Activated CD4-positive, alpha-beta T cell treated with anti-CD3 and anti-CD28 coated beads, Interleukin-2, amount 10 ng/mL, durations not matched to agents 7 days and 5 days (primary cell): ENCODE measurements at places on chromosomes 13 and 19. TPM values are rescaled to one million over a fixed set of nuclear protein-coding genes. Genes with fewer than 3 reads are reported as not detected.
A peak's percentile ranks its signal among the peaks of the same experiment; 100 is the strongest.

Gene CDC37
- total RNA-seq, result 200 TPM

Gene RFPL4A
- not detected for total RNA-seq

Gene WASF3
- not detected for total RNA-seq

Gene LGALS4
- 2.1 TPM for total RNA-seq

Gene SPTBN4
- total RNA-seq, result 0.23 TPM

Gene DIAPH3
- total RNA-seq, result 22.5 TPM

Gene FOSB
- total RNA-seq, result 36.0 TPM

Gene ACER1
- 0.82 TPM for total RNA-seq

DNA sequence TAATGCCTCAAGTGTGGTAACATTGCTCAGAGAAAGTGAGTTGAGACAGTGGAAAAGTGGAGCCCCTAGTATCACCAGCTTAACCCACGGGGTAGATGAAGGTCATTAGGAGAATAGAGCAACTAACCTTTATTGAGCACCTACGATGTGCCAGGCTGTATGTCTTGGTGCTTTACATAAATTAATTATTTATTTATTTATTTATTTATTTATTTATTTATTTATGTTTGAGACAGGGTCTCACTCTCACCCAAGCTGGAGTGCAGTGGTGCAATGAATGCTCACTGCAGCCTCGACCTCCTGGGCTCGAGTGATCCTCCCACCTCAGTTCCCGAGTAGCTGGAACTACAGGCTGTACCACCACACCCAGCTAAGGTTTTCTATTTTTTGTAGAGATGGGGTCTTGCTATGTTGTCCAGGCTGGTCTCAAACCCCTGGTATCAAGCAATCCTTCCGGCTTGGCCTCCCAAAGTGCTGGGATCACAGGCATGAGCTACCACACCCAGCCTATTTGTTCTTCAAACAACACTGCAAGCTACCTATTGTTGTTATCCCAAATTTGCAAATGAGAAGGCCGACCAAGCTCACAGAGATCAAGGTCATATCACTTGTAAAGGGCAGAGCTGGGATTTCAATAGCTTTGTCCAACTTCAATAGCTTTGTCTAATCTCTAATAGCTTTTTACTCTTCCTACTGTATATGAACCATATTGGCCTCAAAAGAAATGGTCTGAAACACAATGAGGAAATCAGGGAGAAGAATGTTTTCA, 79.4 kb downstream of the TM9SF2 start:
- no peaks in the 10 kb centered on the region for H3K36me3 ChIP-seq
- peaks cover 2% of the 10 kb centered on the region for H3K4me1 ChIP-seq
- no peak for DNase-seq

GRCh38 chr19:51421229-51422052, 4.0 kb upstream of the SIGLEC10 start:
- H3K4me3 ChIP-seq, result no peak overlapping the region
- H3K27me3 ChIP-seq, result peaks cover 14% of the 10 kb centered on the region
- DNase-seq, result no peak
- no peaks in the 10 kb centered on the region for H3K36me3 ChIP-seq
- no peak overlapping the region for H3K27ac ChIP-seq

- no peaks in the 10 kb centered on the region for H3K27me3 ChIP-seq
- DNase-seq, result no peak
- H3K27ac ChIP-seq, result no peak overlapping the region
- H3K36me3 ChIP-seq, result peaks cover 48% of the 10 kb centered on the region
- no peak overlapping the region for H3K4me3 ChIP-seq
Observed at GRCh38 chr13:46313024-46313423, 74.0 kb downstream of the RUBCNL start.

GRCh38 chr19:17831419-17831888, 10.1 kb upstream of the INSL3 start:
- DNase-seq, result no peak
- H3K4me1 ChIP-seq, result peaks cover 29% of the 10 kb centered on the region
- no peak overlapping the region for H3K27ac ChIP-seq
- H3K4me3 ChIP-seq, result no peak overlapping the region

DNA sequence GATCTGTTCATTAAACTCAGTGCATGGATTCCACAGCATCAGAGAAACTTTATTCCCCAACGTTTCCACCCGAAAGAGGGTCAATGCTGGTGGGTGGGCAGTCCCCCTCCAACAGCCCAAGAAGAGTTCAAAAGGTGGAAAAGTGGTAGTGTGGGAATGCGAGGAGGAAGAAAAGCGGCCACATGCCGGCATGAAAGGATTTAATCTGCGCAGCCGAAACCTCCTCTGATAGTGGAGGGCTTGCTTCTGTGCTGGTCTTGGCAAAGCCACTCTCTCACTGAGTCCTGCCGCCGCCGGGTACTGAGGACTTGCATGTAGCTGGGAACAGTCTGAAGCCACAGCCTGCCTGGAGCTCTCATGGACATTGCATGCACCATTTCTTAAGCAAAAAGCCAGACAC, 136.2 kb upstream of the ZNF536 start:
- no peak overlapping the region for H3K27ac ChIP-seq
- DNase-seq, result no peak
- no peaks in the 10 kb centered on the region for H3K36me3 ChIP-seq
- H3K4me1 ChIP-seq, result no peaks in the 10 kb centered on the region

DNA sequence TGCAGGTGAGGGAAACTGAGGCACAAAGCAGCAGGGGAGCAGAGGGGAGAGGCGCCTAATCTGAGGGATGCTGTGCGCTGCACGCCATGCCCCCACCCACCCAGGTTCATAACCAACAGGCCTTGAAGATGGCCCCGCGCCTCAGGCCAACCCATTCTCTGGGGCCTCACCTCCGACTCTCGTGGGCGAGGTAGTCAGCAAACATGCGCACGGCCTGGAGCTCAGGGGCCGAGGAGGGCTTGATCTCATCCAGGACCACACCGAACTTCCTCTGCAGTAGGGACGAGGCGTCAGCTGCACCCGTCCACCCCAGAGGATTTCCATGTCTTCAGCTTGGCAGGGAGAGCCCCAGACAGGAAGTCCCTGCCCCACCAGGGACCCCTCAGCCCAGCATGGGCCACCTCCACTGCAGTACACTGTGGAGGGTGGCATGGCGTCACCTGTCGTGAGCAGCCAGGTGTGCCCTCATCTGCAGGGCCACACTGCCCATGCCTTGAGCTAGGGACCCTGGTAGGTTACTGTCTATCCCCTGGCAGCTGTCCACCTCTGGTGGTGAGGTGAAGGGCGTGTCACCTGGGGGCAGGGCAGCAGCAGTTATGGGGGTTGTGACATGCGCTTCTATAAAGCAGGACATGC, 8.3 kb downstream of the COPE start:
- H3K27ac ChIP-seq, result no peak overlapping the region
- no peak for DNase-seq
- peaks cover 6% of the 10 kb centered on the region for H3K4me1 ChIP-seq

- no peak overlapping the region for H3K27ac ChIP-seq
- H3K27me3 ChIP-seq, result no peaks in the 10 kb centered on the region
- H3K4me3 ChIP-seq, result no peak overlapping the region
- H3K4me1 ChIP-seq, result no peaks in the 10 kb centered on the region
- DNase-seq, result no peak
Observed at GRCh38 chr13:19150712-19151228, 30.9 kb downstream of the TUBA3C start.

DNA sequence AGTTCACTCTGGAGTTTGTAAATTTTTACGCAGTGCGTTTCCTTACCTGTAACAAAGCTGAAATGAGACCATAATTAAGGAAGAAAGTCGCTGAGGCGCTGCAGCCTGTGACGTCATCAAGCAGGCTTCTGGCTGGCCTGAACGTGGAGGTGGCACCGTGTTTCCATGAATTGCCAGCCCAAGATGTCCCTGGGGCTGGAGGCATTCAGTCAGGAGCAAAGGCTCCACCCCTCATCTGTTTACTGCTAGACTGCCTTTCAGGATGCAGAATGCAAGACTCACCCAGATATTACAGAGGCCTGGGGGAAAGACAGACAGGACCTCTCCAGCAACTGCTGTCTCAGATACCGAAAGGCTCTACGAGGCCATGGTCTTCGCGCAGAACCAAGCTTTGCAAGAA, 424.6 kb downstream of the TSHZ3 start:
- no peak overlapping the region for H3K4me3 ChIP-seq
- H3K27ac ChIP-seq, result no peak overlapping the region
- H3K4me1 ChIP-seq, result no peaks in the 10 kb centered on the region
- DNase-seq, result no peak

DNA sequence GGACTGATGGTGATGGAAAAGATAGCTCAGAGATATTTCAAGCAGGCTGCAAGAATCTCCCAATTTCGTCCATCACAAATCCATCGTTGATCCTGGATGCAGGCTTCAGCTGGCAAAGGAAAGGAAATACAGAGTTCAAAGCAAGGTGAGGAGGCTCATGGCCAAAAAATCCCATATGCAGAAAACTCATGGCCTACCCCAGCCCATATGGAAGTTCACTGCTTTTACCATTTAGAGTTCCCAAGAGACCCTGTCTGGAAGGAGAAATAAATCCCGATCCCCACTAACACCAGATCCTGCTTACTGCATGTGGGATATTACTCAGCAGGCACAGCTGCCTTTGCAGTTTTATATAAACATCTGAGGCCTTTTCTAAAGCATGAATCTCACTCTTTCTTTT, 412.9 kb upstream of the SPRY2 start:
- H3K4me3 ChIP-seq, result no peak overlapping the region
- no peaks in the 10 kb centered on the region for H3K36me3 ChIP-seq
- no peaks in the 10 kb centered on the region for H3K27me3 ChIP-seq
- DNase-seq, result no peak

GRCh38 chr13:93867481-93867880, 612.0 kb downstream of the DCT start:
- no peak overlapping the region for H3K27ac ChIP-seq
- H3K36me3 ChIP-seq, result no peaks in the 10 kb centered on the region
- no peaks in the 10 kb centered on the region for H3K27me3 ChIP-seq
- no peak for DNase-seq
- no peaks in the 10 kb centered on the region for H3K4me1 ChIP-seq
- H3K4me3 ChIP-seq, result no peak overlapping the region

DNA sequence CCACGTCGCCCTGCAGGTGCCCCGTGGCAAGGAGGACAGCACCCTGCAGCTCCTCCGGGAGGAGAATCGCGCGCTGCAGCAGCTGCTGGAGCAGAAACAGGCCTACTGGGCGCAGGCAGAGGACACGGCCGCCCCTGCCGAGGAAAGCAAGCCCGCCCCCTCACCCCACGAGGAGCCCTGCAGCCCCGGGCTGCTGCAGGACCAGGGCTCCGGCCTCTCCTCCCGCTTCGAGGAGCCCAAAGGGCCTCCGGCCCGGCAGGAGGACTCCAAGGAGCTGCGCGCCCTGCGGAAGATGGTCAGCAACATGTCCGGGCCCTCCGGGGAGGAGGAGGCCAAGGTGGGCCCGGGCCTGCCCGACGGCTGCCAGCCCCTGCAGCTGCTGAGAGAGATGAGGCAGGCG, 11.6 kb downstream of the CBY2 start:
- no peaks in the 10 kb centered on the region for H3K27me3 ChIP-seq
- H3K27ac ChIP-seq, result no peak overlapping the region
- H3K4me3 ChIP-seq, result no peak overlapping the region
- no peaks in the 10 kb centered on the region for H3K36me3 ChIP-seq

- DNase-seq, result no peak
- no peak overlapping the region for H3K27ac ChIP-seq
- H3K36me3 ChIP-seq, result no peaks in the 10 kb centered on the region
- no peaks in the 10 kb centered on the region for H3K4me1 ChIP-seq
Observed at GRCh38 chr19:40208602-40209001, 9.6 kb downstream of the TTC9B start.

GRCh38 chr19:19319732-19320360, 463 bp downstream of the SUGP1 start:
- H3K36me3 ChIP-seq, result peaks cover 33% of the 10 kb centered on the region
- DNase-seq, result no peak
- peak overlapping the region; percentile 99 for H3K27ac ChIP-seq
- peaks cover 35% of the 10 kb centered on the region for H3K4me1 ChIP-seq
- no peaks in the 10 kb centered on the region for H3K27me3 ChIP-seq

- peaks cover 35% of the 10 kb centered on the region for H3K36me3 ChIP-seq
- peak overlapping the region; percentile 91 for H3K27ac ChIP-seq
- peak; percentile 74 for DNase-seq
Observed at GRCh38 chr19:54114340-54115108, 933 bp downstream of the TFPT start.

DNA sequence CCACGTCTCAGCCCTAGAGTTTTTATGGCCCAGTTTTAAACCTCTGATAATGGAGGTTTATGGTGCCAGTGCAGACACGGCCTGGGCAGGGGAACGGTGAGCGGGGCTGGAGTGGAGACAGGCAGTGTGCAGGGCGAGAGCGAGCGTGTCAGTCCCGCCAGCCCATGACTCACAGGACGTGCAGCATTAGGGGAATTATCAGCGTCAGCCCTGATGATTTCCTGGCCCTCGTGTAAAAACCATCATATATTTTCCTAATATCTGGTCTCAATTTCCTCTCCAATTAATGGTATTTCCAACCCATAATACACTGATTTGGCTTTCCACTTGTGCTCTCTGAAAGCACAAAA, 104.6 kb upstream of the VSTM2B start:
- no peaks in the 10 kb centered on the region for H3K36me3 ChIP-seq
- DNase-seq, result no peak
- H3K4me3 ChIP-seq, result no peak overlapping the region
- no peak overlapping the region for H3K27ac ChIP-seq
- H3K4me1 ChIP-seq, result no peaks in the 10 kb centered on the region

- H3K36me3 ChIP-seq, result peaks cover 3% of the 10 kb centered on the region
- H3K27ac ChIP-seq, result no peak overlapping the region
- no peak for DNase-seq
- H3K4me1 ChIP-seq, result peaks cover 42% of the 10 kb centered on the region
- no peak overlapping the region for H3K4me3 ChIP-seq
Observed at GRCh38 chr13:51806566-51806965, 2.6 kb upstream of the DHRS12 start.

DNA sequence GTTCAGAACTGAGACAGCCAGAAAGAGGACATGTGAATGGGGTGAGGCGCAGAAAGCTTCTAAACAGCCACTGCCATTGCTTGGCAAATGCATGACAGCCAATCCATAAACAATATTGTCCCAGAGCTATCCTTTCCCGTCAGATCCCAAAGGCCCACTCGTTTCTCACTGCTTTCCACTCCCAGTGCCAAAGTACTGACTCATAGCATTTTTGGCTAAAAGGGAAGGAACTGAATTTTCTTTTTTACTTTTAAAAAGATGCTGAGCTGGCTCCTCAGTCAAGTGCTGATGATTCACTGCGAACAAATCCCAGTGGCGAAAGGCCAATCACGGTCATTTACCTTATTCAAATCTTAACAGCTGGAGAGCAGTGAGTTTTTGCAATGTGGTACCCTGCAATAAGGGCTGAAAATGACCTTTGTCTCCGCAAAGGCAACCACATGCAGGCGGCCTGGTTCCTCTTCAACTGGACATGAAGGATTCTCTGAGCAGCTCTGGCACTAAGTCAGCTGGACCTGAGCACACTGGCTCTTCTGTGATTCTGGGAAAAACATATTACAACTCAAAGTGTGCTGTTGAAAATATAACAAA, 151.7 kb downstream of the DCLK1 start:
- H3K4me1 ChIP-seq, result no peaks in the 10 kb centered on the region
- H3K27me3 ChIP-seq, result no peaks in the 10 kb centered on the region
- H3K4me3 ChIP-seq, result no peak overlapping the region
